ENCODE measurements at places on chromosomes 4 and X.

DNA sequence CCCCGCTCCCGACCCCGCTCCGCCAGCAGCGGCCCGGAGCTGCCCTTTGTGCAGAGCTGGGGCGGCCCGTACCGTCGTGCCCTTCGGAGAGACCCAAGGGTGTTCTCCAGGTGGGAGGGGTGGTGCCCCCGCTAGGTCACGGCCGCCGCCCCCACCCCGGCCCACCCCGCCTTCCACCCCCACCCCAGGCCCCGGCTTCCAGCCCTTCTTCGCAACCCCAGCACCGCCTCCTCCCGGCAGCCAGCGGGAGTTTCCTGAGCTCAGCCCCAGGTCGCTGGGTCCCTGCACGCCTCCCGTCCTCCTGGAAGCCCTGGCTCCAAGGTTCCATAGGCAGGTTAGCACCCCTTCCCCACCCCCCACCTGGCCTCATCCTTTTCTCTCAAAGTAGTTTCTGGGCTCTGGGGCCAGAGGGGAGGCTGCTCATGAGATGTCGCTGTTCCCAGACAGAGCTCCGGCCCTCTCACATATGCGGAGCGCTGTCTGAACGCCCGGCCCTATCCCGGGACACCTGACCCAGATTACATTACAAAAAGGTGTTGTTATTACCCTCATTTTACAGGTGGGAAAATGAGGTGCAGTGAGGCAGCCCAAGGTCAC lies 25.2 kb upstream of the FGFR3 start:
- DNase-seq, result no peak

DNA sequence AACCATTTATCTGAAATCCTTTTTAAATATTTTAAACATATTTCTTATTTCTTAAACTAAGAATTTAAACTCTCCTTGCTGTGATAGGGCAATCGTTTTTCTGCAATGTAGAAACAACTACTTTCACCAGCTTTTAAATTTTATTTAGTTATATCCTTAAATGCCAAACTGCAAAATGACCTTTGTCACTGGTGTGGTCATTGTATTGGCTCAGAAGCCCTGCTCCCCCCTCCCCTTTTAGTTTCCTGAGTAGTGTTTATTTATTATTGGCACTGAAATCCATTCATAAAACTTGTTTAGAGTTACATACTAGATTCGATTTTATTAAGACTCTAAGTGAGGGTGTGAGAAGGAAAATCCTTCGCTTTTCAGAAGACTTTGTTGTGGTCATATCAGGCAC lies 23.0 kb downstream of the MAOA start:
- no peak for DNase-seq

DNA sequence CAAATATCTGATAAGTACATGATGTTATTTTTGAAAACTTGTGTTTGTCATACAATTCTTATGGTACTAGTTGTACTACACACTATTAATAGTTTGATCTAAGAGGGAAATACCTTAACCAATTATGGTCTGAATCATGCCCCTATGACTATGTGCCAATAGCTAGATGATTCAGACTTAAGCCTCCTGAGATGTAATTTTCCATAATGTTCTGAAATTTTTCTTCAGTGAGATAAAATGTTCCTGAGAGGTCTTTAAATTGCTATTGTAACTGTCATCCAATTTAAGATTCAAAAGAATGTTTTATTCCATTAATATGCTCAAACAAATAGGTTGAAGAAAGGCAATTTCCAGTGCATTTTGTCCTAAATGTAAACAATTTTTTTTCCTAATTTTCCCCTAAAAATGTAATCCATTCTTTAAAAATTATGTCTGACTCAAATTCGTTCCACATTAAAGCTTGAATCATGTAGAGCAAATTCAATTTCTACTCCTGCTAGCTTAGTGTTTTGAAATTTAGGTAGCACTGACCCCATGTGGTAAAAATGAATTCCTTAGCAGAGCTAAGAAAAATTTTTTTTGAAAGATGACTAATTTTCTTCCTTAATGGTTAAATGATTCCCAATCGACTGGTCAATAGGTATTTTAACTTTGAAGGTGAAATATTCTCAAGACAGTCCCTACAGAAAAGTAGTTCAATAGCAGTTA lies 49.1 kb downstream of the APOOL start:
- no peak for DNase-seq

- DNase-seq, result no peak
Observed at GRCh38 chrX:34270434-34270833, 138.3 kb upstream of the FAM47A start.

DNA sequence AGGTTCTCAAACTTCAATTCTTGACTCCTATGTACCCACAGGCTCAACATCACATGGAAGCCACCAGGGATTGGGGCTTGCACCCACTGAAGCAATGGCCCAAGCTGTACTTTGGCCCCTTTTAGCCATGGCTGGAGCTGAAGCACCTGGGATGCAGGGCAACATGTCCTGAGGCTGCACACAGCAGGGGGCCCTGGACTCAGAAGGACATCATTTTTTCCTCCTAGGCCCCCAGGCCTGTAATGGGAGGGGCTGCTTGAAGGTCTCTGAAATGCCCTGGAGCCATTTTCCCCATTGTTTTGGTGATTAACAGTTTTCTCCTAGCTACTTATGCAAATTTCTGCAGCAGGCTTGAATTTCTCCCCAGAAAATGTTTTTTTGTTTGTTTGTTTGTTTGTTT lies 465.1 kb upstream of the PCDH10 start:
- DNase-seq, result no peak

- no peak for DNase-seq
Observed at GRCh38 chr4:173418639-173419038, 19.7 kb upstream of the SCRG1 start.

GRCh38 chr4:11487868-11488544 lies 59.3 kb upstream of the HS3ST1 start:
- DNase-seq, result peak; percentile 2

DNA sequence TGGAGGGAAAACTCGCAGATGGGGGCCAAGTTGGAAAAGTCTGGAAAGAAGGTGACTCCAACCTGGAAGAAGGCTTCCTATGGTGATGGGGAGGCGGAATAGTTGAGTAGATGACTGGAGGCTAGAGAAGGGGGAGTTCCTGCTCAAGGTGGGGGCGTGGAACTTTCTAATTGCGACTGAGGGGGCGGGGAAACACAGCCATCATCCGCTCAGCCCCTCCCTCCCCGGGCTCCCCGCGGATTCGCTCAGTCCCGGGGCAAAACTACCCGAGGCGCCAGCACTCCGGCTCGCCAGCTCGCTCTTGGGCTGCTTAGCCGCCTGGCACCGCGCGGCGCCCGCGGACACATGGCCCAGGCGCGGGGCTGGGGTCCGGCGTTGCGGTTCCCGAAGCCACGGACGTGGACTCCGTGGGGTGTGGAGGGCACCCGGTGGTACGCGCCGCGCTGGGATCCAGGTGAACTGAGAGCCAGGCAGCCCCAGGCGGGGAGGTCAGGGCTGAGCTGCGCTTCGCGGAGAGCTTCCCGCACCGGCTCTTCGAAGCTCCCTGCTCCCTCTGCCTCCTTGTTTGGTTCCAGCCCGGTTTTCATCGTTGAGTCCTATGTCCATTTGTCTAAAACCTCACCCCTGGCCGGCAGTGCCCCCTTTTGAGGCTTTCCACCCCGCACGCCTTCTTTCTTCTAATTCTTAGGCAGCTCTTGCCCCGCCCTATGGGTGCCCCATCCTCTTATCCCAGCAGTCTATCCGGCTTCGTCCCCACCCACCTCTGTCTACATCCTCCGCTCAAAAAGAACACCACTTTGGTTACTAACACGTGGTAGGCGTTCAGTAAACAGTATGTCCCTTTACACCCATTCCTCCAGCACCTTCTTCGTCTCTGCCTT lies 38.9 kb downstream of the STARD8 start:
- DNase-seq, result no peak

DNA sequence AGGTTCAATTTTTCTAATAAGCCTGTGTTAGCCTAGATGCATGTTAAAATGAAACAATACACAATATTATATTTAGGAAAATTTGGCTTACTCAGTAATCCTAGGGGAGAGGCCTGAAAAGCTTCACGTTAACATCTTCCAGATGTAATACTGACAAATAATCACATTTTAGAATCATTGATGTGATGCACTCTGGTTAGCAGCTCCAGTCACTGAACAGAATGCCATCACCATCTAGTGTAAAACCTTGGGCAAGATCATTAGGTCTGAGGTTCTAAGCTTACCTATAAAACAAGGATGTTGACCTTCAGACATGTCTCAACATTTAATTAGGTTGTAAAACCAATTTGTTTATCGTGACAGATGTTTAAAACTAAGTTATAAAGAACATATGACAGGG lies 1704.8 kb downstream of the STIM2 start:
- DNase-seq, result no peak

- DNase-seq, result no peak
Observed at GRCh38 chr4:38717604-38718003, 53.6 kb downstream of the KLF3 start.

DNA sequence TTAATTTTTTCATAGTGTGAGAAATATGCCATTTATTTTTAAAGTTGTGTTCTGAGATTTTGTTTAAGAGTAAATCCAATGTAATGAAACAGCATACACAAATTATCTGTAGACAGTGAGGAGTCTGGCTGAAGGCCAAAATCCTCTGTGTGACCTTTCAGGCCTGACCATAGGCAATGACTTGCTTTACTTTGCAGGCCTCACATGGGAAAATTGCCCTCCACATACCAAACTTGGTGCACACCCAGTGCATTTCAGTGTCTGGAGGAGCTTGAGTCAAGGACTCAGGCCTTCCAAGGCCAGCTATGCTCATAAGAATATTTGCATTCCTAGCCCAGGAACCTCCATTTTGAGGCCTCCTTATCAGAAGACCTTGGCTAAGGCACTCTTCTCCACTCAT lies 430.1 kb downstream of the GABRG1 start:
- DNase-seq, result no peak

DNA sequence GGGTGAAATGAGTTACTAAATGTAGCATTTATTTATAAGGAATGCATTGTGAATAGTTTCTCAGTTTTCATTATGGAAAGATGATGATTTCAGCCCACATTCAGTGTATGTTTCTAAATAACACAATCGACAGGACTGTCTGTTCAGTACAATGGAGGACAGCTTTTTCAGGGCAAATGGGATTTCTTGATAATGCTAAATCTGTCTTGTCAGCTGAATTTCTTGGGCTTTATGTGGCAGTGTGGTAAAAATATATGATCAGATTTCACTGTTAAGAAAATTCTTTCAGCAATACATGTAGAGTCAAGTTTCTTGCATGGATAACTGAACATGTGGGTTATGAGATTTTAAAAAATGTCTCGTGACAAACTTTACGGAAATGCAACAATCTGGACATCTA lies 150.8 kb downstream of the NPNT start:
- DNase-seq, result no peak

- DNase-seq, result no peak
Observed at GRCh38 chr4:26310264-26310663, 10.6 kb upstream of the RBPJ start.

DNA sequence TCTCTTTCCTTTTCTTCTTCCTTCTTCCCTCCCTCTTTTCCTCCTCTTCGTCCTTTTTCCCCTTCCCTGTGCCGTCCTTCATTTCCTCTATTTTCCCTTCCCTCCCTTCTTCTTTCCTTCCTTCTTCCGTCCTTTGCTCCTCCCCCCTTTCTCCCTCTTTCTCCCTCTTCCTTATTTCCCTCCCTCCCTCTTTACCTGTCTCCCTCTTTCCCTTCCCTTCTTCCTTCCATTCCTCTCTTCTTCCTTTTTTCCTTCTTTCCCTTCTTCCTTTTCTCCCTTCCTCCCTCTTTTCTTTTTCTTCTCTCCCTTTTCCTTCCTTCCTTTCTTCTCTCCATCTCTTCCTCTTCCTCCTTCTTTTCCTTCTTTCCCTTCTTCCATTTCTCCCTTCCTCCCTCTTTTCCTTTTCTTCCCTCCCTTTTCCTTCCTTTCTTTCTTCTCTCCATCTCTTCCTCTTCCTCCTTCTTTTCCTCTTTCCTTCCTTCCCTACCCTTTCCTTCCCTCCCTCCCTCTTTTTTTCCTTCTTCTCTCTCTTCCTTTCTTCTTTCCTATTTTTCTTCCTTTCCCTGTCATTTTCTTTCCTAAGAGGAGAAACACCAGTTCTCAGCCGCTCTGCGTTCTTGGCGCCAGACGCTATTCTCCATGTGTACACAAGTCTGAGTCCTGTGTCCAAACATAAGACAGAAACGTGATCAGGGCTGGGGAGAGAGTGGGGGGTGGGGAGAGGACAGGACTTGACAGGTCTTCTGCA lies 597.1 kb downstream of the MID1IP1 start:
- peak; percentile 12 for DNase-seq

GRCh38 chr4:109385260-109385659 lies 48.4 kb upstream of the SEC24B start:
- no peak for DNase-seq

DNA sequence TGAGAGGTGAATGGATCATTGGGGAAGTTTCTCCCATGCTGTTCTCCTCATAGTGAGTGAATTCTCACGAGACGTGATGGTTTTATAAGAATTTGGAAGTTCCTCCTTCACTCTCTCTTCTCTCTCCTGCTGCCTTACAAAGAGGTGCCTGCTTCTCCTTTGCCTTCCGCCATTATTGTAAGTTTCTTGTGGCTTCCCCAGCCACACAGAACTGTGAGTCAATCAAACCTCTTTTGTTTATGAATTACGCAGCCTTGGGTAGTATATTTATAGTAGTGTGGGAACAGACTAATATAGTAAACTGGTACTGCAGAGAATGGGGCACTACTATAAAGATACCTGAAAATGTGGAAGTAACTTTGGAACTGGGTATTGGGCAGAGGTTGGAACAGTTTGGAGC lies 7.8 kb upstream of the CTAG2 start:
- no peak for DNase-seq

DNA sequence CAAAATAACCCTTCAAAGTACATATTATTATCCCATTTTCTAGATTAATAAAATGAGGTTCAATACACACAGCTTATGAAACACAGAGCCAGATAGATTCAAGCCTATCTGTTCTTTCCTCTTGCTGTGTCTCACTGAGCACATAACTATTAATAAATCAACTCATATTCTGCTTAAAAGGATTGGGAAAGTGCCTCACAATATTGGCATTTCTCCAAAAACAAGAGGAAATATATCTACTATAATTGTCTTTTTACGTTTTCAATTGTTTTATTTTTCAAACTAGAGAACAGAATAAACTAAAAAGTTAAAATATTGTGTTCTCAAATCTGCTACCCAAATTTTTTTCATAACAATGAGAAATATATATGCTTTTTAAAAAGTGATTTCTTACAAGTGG lies 15.8 kb downstream of the DCHS2 start:
- DNase-seq, result no peak

- no peak for DNase-seq
Observed at GRCh38 chrX:119481323-119481801, 13.1 kb downstream of the SLC25A5 start.
